ENCODE measurements at places on chromosomes 11 and 22. TPM values are rescaled to one million over a fixed set of nuclear protein-coding genes. Genes with fewer than 3 reads are reported as not detected.

Gene EHF
- total RNA-seq = under 0.01 TPM

Gene GAS2L1
- total RNA-seq = 17.6 TPM

Gene VSIG10L2
- total RNA-seq = not detected

Gene ADAMTS8
- total RNA-seq = under 0.01 TPM

Gene MFNG
- total RNA-seq = 0.77 TPM

Gene AMOTL1
- 15.0 TPM for total RNA-seq

Gene HPX
- 0.93 TPM for total RNA-seq

Gene MRGPRX4
- 0.15 TPM for total RNA-seq

Gene PTDSS2
- total RNA-seq = 38.9 TPM

Gene DEUP1
- total RNA-seq = not detected

Gene SMC1B
- total RNA-seq = not detected

Gene LSP1
- not detected for total RNA-seq

Gene OR52A1
- total RNA-seq = not detected
